ENCODE measurements at places on chromosomes 16 and 17.

DNA sequence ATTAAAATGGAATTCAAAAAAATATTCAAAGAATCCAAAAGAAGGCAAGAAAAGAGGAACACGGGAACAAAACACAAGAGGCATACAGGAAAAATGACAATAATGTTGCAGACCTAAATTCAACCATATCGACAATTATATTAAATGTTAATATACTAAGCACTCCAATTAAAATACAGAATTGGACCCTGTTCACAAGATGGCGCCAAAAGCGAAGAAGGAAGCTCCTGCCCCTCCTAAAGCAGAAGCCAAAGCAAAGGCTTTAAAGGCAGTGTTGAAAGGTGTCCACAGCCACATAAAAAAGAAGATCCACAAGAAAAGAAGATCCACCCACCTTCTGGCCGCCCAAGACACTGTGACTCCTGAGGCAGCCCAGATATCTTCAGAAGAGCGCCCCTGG lies 6.3 kb upstream of the XAF1 start:
- DNase-seq: no peak

DNA sequence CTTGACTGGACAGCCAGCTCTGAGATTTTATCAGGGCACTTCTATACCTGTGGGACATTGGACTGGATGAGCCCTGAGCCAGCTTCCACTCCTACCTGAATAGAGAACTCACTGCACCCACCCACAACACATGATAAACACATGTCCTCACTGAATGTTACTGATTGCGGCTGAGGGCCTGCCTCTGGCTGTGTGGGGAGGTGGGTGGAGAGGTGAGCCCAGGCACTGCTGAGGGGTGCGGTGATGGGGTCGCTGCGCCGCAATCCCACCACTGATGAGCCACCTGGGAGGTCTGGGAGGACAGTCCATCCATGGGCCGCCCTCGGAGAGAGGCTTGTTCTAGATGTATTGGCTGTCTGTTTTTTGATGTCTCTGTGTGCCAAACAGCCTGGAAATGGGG lies 5.4 kb downstream of the TMEM92 start:
- DNase-seq: no peak

DNA sequence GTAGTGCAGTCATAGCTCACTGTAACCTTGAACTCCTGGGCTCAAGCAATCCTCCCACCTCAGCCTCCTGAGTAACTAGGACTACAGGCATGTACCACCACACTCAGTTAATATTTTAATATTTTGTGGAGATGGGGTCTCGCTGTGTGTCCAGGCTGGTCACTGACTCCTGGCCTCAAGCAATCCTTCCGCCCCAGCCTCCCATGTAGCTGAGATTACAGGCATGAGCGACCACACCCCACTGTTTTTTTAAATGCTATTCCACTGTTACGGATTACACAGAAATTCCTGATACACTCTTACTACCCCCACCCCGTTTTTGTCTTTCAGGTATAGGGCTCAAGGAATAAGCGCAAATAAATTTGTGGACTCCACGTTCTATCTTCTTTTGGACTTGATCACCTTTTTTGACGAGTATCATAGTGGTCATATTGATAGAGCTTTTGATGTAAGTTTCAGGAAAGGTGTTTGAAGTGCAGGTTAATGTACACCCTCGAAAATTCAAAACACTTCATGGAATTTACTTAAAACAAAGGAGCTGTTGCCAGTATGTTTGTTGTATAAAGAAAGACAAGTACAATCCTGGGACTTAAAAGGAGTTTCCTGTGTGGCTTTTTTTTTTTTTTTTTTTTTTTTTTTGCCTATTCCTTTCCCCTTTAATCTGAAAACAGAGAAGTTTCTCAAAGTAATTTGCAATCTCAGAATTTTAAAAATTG lies 26.2 kb upstream of the SLC12A3 start:
- no peak for DNase-seq

DNA sequence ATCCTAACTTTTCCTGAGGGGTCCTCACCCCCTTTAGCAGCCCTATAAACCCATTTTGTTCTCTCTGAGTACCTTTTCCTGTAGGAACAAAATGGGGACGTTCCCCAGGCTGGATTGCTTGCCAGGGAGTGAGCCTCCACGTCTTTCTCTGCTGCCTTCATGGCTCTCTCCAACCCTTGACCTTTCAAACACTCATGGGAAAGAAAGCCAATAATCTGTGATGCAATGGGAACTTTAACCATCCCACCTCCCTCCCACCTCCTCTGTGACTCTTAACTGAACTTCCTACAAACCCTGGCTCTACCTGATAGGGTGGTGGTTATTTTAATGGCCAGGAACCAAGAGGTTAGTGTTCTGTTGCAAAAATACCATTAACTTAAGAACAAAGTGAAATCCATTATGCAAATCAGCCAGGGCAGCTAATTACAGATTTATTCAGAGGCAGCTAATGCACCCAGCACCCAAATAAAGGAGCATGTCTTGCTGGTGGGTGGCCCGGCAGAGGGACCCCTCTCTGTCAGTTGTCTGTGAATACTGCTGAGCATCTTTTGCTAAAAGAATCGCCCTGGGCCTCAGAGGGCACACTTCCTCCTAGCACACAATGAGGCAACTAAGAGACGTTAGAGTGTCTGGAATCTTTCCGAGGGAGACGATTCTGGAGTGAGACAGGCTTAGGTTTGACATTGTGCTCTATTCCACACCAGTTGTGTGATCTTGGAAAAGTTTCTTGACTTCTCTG lies 3.0 kb downstream of the PIPOX start:
- DNase-seq: no peak

DNA sequence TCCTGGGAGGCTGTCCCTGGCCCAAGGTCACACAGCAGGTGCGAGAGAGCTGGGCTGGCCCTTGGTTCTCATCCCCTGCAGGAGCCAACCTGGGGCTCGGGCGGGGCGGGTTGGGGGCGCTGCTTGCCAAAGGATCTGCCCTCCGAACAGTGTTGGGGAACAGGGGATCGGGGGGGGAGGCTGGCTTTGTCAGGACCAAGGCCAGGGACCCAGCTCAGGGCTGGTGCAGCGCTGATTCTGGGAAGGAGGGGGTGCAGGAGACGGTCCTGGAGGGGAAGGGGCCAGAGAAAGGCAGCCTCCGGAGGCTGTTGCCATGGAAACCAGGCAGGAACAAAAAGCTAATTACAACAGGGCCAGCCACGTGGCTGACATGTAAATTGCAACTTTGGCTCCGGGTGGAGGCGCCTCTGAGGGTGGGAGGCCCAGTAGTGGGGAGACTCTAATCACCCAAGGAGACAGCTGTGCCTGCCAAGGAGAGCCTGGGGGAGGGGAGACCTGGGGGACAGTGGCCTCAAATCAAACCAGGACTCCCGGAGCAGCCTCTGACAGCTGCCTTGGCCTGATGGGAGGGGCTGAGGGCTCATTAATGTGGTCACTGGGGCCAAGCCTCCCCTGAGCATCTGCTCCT lies 1.3 kb downstream of the TUBB3 start:
- no peak for DNase-seq

Measured in activated T-helper 2 cell treated with anti-CD3 and anti-CD28 coated beads, Interferon-gamma antibody, Interleukin-2, Interleukin-4, amounts not matched to agents 10 μg/mL and 5 μg/mL and 100 μg/mL, durations not matched to agents 14 hours and 24 hours and 36 hours (primary cell).